CD4-positive, alpha-beta T cell treated with Interleukin-10 for 1 hour (primary cell): ENCODE measurements at places on chromosomes 16 and 17.

DNA sequence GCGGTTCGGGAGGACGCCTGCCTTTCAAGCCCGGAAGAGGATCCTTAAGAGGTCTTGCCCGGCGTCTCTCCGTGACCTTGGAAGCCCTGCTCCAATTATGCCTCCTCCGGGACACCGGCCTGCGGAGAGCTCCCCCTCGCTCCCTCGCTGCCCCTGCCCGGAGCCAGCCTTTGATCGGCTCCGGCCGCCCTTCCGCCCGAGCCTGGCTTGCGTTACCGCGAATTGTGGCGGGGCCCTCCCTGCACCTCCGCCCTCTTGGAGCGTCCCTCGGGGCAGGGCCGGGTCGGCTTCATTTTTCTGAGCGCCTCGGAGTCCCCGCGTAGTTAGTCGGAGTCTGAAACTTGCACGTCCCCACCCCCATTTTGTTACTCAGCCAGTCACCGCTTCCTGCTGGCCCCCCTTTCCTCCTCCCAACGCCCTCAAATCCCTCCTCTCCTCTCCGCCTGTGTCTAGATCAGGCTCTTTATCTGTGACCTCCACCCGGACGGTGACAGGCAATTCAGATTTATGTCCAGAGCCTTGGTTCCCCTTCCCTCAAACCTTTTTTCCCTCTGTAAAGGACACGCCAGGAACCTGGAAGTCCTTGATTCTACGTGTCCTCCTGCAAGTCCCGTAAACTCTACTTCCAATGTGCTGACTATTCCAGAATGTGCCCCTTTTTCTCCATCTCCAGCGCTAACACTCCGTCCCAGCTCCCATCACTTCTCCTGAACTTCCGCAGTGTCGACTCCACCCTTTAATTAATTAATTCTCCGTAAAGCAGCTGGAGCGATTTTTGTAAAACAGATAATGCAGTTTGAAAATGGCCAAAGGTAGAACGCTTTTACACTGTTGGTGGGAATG is 569 bp upstream of the RABEP2 start:
- DNase-seq: peak; percentile 83

DNA sequence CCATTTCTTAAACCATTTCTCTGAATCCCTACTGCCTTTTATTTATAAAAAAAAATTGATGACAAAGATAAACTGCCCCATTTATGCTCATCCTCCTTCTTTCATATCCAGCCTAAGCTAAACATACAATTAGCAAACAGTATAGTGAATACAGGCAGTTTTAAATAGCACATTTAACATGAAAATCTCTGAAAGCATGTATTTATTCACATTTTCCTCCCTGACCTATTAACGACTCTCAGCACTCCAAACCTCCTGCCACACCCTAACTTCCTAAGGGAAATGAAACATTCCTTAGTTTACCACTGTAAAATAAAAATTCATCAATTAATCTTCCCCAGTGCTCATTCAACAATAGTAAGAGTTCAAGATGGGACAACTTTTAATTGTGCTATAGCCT is 56.9 kb downstream of the TRIM37 start:
- DNase-seq: no peak

DNA sequence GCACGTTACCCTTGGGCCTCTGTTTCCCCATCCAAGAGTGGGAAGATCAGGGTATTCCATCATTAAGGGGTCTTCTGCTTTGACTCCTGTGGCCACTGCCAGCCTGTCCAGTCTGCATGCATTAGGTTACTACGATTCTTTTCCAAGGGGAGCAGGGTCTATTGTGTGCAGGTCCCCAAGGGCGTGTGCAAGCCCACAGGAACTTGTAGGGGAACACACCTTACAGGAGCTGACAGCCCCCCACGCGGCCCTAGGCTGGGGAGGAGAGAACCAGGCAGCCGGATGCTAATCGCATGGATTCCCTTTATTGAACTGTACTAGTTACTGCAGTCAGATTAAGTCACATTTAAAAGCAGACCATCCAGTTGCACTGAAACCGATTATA is 116.7 kb downstream of the C16orf78 start:
- no peak for DNase-seq

GRCh38 chr16:13680021-13680889 is 239.7 kb upstream of the ERCC4 start:
- DNase-seq: no peak

DNA sequence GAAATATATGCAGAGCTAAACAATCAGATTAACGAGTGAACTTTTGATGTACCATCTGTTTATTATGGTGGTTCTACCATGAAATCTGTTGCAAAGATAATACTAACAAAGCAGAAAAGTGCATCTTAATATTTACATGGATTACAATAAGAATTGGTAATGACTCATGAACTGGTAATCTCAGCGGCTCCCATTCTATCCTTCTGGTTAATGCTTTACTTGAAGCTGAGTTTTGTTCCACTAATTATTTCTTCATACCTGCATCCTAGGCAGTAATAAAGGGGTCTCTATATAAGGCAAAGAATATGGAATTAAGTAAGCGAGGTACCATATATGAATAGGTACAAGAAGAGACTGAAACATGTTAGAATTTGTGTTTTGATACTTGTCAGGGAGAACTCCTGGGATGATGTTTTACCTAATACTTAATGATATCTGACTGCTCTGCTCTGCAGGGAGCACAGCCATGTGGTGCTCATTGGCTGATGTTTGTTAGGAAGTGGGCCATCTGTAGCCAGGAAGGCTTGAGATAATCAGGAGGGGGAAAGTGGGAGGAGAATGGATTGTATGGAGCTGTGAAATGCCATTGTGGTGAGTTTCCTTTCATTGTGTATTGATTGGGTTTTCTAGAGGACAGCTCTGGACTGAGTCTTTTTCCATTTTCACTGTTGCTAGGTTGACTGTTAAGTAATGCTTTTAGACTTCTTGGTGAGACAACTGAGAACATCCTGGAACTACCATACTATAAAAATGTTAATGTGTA is 52.6 kb downstream of the MAP2K6 start:
- no peak for DNase-seq

- DNase-seq: no peak
These were observed 5.1 kb upstream of the DHX33 start for GRCh38 chr17:5473906-5474305.

DNA sequence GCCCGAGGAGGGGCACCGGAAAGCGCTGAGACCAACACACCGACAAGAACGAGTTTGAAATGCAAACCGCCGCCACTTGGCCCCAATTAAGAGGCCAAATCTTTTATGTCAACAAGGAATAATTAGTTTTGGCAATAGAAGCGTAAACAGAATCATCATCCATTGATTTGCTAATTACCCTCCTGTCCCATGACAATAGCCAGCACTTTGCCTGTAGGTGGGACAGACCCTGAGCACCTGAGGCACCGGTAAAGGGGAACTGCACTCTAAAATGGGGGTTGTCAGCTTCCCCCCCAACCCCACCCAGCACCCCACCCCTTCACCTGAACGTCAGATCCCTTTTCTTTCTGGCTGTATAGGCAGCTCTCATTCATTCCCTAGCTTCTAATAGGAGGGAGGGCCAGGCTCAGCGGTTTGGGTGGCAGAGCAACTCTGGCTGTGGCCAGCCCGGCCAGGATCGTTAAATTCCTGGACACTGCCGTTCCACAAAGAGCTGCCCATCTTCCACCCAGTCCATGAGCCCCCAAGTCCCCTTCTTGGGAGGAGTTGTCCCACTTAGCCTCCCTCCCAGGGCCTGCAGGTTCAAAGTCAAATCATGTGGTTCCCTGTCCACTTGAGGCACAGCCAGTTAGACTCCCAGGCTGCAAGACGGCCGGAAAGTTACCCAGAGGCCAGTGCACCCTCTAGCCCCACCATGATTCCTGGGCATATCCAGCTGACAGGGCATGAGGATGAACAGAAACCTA is 45.8 kb downstream of the WNT3 start:
- no peak for DNase-seq

DNA sequence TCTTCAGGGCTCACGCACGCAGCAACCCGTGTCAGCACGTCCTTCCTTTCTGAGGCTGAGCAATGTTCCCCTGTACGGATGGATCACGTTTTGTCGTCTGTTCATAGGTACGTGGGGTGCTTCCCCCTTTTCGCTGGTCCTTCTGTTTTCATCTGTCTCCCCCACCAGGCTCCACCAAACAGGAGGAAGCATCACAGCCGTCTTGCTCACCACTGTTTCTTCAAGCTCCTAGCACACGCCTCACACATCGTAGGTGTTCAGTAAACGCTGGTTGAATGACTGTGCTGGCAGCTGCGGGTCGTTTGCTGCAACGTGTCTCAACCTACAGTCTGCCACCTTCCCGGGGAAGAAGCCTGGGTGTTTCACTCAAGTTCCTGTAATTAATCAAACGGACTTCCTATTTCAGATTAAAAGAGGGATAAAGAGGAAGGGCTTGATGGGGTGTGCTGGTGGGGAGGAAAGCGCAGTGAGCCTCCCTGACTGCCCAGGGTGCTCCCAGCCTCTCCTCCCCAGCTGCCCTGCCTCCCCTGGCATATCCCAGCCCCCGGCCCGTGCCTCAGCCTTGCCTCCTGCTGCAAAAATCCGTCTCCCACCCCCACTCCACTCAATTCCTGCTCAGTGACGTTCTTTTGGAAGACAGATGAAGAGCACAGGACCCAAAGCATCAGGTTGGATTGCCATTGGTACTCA is 76.7 kb upstream of the DOC2B start:
- DNase-seq: no peak

DNA sequence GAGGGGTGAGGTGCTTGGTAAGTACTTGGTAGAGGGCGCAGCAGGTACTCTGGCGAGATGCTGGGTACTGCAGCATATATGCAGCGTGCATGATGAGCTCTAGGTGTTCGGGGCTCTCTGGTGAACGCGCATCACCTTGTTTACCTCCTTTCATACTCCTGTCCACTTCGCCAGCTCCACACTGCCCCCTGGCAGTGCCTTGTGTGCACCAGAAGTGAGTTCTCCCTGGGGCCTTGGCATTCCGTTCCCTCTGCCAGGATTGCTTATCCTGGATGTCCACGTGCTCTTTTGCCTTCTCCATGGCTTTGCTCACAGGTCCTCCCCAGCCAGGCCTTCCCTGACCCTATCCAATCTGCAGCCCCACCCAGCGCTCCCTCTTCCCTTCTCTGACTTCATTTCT is 154.2 kb downstream of the MRM1 start:
- DNase-seq: peak; percentile 37

DNA sequence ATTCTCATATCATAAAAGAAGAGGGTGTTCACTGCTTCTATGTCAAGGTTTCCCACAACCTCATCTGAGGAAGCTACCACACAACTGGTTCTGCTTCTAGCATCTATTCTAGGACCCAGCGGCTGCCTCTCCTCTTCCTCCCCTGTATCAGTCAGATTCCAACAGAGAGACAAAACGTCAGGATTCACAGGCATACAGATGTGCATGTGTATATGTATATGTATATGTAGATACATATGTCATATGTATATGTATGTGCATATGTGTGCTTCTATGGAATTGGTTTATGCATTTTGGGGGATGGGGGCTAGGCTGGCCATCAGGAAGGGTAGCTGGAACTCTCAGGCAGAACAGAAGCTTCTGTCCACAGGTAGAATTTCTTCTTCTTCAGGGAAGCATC is 37.4 kb upstream of the NLRP1 start:
- no peak for DNase-seq

DNA sequence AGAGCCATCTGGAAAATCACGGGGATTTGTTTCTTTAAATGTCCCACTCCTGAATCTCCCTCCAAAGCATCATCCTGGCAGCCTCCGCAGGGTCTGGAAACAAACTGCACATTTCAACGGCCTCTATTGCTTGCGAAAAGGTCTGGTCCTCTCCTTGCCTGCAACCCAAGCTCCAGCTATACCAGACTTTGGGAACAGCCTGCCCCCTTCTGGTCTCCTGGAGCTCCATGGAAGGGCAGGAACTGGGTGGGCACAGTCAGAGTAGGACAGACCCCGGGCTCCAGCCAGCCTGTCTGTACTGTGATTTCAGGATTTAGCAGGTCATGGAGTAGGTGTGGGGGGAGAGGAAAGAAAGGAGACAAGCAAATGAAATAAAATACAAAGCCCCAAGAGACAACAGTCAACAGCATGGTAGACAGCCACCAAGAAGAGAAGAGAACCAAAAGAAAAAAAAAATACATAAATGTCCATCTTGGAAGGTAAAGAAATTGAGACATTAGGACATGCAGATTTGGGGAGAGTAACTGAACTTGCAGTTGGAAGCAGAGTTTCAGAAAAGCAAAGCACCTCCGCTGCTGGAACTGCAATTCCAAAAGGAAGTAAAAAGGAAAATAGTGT is 2.7 kb downstream of the XYLT1 start:
- peak; percentile 56 for DNase-seq

GRCh38 chr17:82370471-82371332 is 863 bp upstream of the UTS2R start:
- DNase-seq: peak; percentile 15

GRCh38 chr17:82257473-82257872 is 16.0 kb downstream of the CSNK1D start:
- DNase-seq: peak; percentile 81

DNA sequence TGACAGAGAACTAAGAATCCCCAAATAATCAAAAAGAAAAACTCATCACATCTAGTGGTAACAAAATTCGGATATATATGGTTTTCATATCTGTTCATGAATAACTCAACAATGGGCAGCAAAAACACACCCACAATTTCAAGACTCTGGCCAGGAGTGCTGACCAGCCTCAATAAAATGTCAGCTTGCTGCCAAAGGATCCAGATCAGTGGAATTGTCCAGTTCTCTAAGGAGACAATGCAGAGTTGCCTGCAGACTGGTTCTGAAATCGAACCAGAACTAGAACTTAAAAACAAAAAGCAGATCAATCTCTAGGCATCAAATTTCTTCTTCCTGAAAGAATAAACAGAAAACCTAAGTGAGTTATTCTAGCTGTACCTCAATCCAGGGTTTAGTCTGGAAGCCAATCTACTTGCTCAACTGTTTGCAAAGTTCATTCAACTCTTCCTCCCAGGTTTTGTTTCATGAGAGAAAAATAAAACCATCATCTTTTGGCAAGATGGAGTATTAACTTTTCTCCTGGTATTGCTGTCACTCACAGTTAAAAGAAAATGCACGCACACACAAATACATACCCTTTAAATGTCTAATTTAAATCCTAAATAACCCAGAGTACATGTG is 61.0 kb downstream of the CFDP1 start:
- DNase-seq: no peak

- DNase-seq: no peak
These were observed 50.6 kb downstream of the RAB11FIP3 start for GRCh38 chr16:476039-476438.

DNA sequence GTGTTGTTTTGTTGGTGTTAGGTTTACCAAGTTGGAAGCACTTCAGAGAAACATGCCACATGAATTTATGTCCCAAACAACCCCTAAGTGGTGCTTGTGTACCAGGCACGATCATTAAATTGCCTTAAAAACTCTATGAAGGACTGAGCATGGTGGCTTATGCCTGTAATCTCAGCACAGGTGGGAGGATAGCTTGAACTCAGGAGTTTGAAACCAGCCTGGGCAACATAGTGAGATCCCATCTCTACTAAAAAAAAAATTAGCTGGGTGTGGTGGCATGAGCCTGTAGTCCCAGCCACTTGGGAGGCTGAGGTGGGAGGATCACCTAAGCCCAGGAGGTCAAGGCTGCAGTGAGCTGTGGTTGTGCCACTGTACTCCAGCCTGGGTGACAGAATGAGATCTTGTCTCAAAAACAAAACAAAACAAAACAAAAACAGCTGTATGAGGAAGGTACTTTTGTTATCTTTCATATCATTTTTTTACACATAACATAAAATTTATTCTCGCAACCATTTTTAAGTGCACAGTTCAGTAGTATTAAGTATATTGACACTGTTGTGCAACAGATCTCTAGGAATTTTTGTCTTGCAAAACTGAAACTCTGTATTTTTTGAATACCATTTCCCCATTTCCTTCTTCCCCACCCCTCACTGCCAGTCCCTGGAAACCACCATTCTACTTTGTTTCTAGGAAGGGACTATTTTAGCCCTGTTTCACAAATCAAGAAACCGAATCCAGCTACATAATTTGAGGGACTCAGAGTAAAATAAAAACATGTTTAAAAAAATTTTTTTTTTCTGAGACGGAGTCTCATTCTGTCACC is 14.3 kb upstream of the RBBP6 start:
- no peak for DNase-seq
